ENCODE measurements at places on chromosomes 7 and 10.

- no peak for DNase-seq
These were observed 48.2 kb downstream of the CUBN start for GRCh38 chr10:17081431-17081830.

- no peak for DNase-seq
These were observed 6.7 kb downstream of the LAMB1 start for GRCh38 chr7:107996072-107996882.

GRCh38 chr7:19051767-19052375 lies 65.6 kb downstream of the TWIST1 start:
- no peak for DNase-seq

- DNase-seq, result no peak
These were observed 8.1 kb downstream of the MXI1 start for GRCh38 chr10:110215286-110216170.

- no peak for DNase-seq
These were observed 45.2 kb downstream of the HIPK2 start for GRCh38 chr7:139732471-139733167.

DNA sequence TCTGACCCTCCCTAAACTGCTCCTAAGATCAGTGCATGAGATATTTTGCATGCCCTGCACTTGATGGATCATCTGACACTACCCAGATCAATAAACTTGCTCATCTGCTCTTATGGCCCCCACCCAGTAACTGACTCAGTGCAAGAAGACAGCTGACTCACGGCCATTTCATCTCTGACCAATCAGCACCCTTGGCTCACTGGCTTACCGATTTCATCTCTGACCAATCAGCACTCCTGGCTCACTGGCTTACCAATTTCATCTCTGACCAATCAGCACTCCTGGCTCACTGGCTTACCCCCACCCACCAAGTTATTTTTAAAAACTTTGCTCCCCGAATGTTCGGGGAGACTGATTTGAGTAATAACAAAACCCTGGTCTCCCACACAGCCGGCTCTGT lies 37.2 kb upstream of the OPTN start:
- DNase-seq, result no peak

- DNase-seq, result peak; percentile 68
These were observed 120.0 kb downstream of the SRPK2 start for GRCh38 chr7:105268511-105269392.

DNA sequence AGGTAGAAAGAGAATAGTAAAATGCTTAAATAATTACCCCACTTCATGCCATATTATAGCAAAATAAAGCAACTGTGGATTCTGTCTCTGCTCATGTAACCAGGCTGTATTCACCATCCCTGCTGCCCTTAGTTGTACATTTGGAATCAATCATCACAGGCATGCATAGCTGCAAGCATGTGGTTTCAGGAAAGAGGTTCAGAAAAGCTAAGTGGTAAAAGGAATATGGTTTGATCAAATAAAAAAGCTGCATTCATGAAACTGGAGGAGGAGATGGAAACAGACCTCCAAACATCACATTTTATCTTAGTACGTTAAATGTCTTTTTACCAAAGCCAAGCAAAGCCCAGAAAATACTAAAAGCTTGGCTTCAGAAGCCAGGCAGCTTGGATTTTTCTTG lies 81.3 kb downstream of the ADAM22 start:
- no peak for DNase-seq

DNA sequence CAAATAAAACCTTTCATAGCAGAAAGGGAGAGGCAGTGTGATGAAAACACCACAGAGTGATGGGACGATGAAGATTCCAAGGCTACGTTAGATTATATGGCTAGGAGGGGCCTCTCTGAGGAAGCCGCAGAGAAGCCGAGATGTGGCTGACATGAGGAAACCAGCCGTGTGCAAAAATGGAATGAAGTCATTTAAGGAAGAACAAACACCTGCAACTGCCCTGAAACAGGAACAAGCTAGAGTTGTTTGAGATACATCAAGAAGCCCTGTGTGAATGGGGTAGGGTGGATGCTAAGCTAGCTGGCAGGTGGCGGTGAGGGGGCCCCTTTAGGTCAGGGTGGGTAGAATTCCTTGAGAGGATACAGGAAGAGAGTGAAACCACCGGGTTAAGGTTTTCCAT lies 129.5 kb downstream of the KLF6 start:
- DNase-seq, result no peak

GRCh38 chr7:127692200-127692599 lies 40.2 kb downstream of the SND1 start:
- DNase-seq, result no peak

DNA sequence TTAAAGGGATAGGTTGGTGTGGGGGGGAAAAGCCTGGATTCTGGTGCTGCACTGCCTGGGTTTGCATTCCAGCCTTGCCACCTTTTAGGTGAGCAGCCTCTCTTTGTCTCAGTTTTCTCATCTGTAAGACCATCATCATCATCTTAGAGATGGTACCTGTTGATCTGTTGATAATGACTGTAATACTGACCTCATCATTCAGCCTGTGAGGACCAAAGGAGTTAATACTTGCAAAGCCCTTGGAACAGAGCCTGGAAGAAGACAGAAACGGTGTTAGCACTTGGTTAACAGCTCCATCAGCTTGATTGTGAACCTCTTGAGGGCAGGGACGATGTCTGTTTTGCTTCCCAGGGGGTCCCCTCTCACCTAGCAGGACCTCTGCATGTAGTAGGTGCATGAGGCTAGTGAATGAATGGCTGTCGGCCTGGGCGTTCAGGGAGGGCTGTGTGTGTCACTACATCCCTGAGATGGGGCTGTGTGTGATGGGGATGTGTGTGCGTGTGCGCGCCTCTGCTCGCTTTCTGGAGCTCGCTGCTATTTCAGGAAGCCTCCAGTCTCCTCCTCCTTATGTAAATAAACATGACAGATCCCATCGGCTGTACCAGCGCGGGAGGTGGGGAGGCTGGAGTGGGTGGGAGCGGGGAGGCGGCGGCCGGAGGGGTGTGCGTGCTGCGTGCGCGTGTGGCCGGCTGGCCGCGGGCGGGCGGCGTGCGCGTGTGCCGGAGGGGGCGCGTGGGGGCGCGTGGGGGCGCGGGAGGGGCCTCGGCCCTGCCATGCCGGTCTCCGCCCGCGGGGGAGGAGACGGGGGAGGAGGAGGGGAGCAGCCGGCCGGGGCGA lies 61.2 kb downstream of the NEURL1 start:
- peak; percentile 51 for DNase-seq

DNA sequence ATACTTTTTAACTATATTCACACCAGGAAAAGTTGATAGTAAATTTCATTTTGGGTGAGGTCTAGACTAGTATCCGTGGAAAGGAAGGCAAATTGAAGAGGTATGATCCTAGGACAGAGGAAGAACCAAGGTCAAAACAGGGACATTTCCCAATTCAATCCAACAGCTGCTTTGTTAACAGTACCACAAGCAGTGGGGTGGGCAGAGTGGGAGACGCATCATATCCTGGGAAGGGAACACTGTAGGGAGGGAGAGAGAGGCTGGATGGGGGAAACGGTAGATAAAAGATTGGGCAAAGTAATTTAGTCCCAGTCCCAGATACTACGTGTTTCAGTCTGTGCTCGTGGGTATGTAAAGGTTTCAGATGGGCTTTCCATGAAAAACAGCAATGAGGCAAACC lies 9.2 kb upstream of the FAS start:
- DNase-seq, result no peak

GRCh38 chr10:51075043-51075872 lies 971 bp downstream of the PRKG1 start:
- DNase-seq, result peak; percentile 39

- DNase-seq, result no peak
These were observed 475 bp upstream of the NRBF2 start for GRCh38 chr10:63132651-63133055.

DNA sequence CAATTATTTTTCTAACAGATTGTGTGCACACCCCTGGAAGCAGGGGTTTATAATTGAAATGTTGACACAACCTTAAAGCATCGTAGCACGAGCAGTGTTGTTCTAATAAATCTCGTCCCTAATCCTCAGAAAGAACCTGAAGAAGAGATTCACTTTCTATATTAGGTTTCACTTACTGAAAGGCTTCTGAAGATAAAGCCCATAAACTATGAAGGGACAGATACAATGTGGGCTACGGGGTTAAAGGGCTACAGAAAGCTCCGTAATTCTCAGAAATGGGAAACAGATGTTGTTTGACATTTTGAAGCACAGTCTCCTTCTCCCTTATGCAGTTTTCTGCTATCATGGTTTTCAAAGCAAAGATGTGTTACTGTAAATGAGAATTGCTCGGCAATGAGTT lies 479.6 kb downstream of the GATA3 start:
- no peak for DNase-seq
